Stimulated activated naive CD4-positive, alpha-beta T cell treated with Interleukin-2 at 50 U/mL for 16 hours (primary cell): ENCODE measurements at places on chromosomes 16 and 17.

- no peak for DNase-seq
Measured at GRCh38 chr16:73543970-73544599, 496.2 kb upstream of the ZFHX3 start.

DNA sequence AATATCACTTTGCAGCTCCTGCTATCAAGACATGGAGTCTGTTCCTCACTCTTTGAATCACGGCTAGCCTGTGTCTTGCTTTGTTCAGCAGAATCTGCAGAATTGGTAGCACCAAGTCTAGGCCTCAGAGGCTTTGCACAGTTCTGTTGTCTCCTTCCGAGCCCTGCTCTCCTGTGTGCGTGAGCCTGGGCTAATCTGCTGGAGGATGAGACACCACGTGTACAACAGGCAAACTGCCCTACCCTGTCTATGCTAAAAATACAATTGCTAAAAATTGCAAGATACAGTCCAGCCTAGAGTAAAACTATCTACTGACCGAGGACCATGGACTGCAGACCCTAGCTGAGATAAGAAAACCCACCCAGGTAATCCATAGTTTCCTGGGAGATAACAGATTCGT is 484.7 kb downstream of the NPIPA7 start:
- no peak for DNase-seq

DNA sequence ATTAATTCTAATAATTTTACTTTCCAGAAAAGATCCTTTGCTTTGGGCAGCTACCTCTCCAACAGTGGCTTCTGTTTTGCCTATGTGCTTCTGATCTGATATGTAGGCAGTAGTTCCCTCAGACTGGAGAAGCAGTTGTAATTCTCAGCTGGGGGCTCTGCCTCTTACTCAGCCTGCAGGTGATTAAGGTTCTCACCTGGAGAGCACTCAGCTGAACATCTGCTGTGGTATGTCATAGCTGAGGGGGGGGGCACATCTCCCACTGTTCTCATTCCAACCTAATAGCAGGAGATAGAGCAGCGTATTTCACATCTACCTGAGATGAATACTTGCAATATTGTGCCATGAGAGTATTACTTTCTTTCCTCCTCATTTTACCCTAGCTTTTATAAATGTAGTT is 511.9 kb upstream of the CDH8 start:
- no peak for DNase-seq

GRCh38 chr17:50424996-50425681 is 879 bp upstream of the ACSF2 start:
- DNase-seq: no peak

DNA sequence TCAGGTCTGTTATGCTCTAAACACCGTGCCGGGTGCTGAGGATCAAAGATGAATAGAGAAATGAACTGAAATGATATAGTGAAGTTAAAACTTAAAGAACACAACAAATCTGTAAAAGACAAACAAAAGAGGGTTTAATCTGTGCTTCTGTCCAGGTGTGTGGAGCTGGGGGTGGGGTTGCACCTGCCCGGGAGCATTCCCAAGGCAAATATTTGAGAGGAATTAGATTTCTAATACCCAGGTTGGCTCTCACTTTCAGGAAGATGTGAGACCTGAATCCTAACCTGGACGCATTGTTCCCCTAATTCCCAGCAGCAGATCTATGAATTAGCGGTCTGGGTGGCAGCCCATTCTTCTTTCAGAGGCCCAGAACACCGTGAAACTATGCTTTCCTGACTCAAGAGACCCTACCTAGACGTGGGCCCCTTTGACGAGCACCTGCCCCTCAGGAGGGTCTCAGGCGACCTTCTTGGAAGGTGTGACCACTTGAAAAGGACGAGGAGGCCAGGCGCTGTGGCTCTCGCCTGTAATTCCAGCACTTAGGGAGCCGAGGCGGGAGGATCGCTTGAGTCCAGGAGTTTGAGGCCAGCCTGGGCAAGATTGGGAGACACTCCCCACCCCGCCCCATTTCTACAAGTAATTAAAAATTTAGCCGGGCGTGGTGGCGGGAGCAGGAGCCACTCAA is 677 bp upstream of the RANGRF start:
- DNase-seq: no peak

- no peak for DNase-seq
Measured at GRCh38 chr17:8044819-8045810, 6.3 kb downstream of the ALOX15B start.

GRCh38 chr17:31457391-31458234 is 66.1 kb downstream of the RAB11FIP4 start:
- DNase-seq: no peak

DNA sequence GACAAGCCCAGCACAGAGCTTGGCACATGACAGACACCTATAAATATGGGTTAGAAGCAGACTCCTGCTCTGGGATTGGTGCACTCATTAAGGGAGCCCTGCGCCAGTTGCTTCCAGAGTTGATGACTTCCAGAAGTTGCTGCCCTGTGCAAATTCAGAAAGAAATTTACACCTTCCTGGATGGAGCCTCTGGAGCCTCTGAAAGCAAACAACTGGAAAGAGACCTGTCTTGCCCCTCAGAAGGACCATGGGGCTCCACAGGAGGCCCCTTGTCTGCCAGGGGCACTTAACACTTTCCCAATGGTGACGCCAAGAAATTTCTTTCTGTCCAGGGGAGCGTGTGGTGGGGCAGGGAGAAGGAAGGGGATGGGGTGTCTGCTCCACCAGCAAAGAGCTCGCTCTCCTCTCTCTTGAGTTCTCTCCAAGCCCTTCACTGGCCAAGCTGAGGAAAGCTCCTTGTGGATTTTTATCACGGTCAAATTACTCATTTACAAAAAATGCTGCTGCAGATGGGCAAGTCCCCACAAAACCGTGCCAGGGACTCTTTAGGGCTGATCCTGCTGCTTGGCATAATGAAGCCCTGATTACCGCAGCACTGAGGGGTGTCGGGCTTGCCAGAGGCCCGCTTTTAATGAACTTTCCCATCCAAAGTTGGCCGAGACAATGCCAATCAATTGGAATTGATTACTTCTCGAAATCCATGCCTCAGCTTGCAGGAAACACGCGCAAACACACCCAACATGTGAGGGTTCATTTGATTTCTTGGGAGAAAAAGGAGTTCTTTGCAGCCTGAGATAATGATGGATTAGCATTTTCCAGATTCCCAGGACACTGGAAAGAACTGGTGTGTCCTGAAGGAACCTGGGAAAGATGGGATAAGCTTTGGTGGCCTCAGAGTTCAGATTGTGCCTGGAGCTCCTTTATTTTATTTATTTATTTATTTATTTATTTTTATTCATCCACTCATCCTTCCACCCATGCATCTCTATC is 583.6 kb upstream of the CDH5 start:
- DNase-seq: no peak

- DNase-seq: no peak
Measured at GRCh38 chr17:82095777-82096708, 2.0 kb downstream of the FASN start.

GRCh38 chr16:81486540-81487061 is 42.0 kb downstream of the CMIP start:
- DNase-seq: no peak

GRCh38 chr17:38980490-38981217 is 13.5 kb upstream of the FBXO47 start:
- no peak for DNase-seq

- no peak for DNase-seq
Measured at GRCh38 chr17:57785022-57785421, 39.9 kb upstream of the CCDC182 start.

- DNase-seq: no peak
Measured at GRCh38 chr16:30372038-30372712, 1.9 kb upstream of the TBC1D10B start.

GRCh38 chr17:43620147-43620546 is 41.6 kb downstream of the MEOX1 start:
- no peak for DNase-seq

DNA sequence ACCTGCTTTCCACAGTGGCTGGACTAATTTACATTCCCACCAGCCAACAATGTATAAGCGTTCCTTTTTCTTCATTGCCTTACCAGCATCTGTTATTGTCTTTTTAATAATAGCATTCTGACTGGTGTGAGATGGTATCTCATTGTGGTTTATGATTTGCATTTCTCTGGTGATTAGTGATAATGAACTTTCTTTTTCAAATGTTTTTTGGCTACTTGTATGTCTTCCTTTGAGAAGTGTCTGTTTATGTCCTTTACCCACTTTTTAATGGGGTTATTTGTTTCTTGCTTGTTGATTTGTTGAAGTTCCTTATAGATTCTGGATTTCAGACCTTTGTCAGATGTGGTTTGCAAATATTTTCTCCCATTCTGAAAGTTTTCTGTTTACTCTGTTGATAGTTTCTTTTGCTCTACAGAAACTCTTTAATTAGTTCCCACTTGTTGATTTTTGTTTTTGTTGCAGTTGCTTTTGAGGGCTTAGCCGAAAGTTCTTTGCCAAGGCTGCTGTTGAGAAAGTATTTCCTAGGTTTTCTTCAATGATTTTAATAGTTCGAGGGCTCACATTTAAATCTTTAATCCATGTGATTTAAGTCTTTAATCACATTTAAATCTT is 26.8 kb downstream of the ITGAM start:
- no peak for DNase-seq

- no peak for DNase-seq
Measured at GRCh38 chr17:78411241-78411857, 32.9 kb downstream of the PGS1 start.

DNA sequence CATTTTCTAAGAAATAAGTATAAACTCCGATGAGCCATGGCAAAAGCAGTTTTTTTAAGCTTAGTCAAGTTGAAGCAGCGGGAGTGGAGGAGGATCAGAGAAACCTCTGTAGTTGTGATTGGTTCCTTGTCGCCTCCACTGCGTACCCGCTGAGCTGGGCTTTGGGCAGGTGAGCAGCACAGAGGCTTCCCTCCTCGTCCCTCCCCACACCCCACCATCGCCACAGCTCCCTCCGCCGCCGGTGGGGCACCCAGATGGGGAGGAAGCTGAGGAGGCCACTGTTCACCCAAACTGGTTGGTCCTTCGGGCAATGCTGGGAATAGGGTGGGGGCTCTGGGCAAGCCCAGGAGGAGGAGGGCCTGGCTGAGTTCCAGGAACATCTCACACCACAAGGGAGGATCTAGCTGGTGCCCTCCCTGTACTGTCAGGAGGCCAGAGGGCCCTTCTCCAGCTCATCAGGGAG is 5.2 kb upstream of the MRPL38 start:
- no peak for DNase-seq

DNA sequence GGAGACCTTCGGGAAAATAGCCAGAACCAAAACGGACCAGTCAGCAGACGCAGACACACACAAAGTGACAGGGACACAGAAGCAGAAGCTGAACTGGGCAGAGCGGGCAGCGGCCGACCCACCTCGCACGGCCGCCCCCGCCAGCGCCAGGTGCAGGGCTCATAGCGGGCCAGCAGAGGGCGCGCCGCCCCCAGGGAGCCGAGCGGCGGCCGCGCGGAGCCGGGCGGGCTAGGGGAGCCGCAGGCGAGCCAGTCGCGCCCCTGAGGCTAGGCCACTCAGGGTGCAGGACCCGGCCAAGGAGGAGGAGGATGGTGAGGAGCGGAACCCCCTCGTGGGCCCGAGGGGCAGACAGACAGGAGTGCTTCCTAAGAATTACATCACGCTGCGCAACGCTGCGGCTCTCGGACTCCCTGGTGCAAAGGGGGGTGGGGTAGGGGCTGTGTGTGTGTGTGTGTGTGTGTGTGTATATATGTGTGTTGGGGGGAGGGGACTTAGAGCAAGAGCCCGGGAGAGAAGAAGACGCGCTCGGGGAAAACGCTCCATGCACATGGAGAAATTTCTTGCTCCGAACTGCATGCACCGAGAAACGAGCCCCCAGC is 913 bp upstream of the NOG start:
- DNase-seq: peak; percentile 40

DNA sequence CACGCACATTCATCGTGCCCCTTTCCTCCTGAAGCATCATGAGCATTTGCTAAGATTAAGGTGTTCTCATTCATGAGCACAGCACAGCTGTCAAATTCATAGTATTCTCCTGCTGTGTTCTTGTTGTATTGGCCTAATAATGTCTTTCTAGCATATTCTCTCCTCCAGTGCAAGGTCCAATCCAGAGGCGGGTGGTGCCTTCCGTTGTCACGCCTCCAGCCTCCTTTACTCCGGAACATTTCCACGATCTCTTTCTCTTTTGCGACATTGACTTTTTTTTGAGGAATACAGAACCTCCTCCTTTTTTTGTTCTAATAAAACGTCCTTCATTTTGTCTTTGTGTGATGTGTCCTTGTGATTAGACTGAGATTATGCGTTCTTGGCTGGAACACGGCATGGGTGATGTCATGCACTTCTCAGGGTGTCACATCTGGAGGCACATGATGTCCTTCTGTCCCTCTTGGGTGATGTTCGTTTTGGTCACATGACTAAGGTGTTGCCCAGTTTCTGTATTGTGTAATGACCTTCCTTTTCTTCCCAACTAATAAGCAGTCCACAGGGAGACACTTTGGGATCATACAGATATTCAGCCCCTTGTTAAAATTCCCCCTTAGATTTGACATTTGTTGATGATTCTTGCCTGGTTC is 66.3 kb downstream of the CLEC16A start:
- no peak for DNase-seq

GRCh38 chr17:69503711-69504110 is 89.2 kb downstream of the MAP2K6 start:
- DNase-seq: no peak

DNA sequence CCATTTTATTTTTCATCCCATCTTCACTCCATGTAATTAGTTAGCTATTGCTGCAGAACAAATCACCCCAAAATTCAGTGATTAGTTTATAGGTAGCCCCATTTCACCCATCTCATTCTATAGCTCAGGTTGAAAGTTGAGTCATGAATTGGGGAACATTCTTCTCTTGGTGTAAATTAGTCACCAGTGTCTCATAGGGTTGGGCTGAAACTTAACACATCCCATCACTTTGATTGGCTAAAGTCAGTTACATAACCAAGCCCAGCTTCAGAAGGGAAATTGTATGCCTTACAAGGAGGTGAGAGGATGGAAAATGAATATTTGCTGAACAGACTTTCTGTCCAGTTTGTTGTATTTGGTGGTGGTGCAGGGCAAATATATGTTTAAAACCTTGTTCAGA is 477.5 kb downstream of the WWOX start:
- DNase-seq: no peak

- DNase-seq: no peak
Measured at GRCh38 chr16:27611340-27611739, 61.4 kb downstream of the KATNIP start.

DNA sequence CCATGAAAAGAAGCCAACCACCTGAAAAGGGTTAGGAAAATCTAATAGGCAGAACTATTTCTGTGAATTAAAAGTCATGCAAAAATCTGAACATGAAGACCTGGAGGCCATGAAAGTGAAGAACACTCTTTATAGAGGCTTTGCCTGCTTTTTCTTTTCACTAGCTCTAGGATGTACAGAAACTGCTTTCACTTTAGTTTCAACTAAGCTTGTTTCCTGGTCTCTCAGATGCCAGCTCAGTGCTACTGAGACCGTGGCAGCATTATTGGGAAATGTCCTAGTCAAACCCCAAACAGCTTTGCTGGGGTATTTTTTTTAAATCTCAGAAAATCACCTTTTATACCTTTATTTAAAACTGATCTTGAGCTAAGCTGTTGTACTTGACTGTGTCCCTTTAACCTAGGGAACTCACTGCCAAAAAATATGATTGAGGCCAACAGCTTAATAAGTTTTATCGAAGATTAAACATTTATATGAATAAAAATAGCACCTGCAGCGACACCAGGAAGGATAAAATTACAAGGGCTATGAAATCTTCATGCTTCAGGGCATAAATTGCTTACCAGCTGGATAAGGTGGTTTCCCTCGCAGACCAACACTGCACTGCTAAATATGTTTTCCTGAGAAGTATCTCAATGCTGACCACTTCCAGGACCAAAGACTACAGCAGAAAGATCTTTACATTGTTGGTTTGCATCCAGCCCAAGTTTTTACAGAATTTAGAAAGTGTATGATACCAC is 621.8 kb upstream of the ZFHX3 start:
- DNase-seq: no peak

- no peak for DNase-seq
Measured at GRCh38 chr17:66281661-66282369, 20.6 kb upstream of the PRKCA start.
